ENCODE measurements at places on chromosomes 2 and 18.

GRCh38 chr2:202149936-202150335, 76.9 kb downstream of the KIAA2012 start:
- no peak for DNase-seq

GRCh38 chr2:7972670-7973069, 709.2 kb upstream of the ID2 start:
- DNase-seq: no peak

DNA sequence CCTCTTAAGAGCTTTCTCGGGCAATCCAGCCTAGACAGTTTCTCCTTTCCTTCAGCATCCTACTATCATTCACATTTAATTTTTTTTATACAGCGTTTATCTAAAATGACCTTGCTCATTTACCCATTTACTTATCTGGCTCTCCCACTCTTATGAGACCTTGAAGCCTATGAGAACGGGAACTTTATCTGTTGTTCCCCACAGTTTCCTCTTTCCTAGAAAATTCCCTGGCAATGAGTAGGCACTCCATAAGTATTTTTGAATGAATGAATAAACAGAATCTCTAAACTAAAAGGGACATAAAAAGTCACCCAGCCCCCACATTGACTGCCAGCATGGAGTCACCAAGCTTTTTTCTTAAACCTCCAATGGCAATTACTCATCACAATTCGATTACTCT, 353.2 kb downstream of the METTL4 start:
- no peak for DNase-seq

GRCh38 chr2:113173542-113174375, at the start of gene PSD4:
TSS of gene PSD4 (plus strand) at chr2:113173971. CDS start at chr2:113182457, 8,486 bp downstream.
- DNase-seq: peak; percentile 88

DNA sequence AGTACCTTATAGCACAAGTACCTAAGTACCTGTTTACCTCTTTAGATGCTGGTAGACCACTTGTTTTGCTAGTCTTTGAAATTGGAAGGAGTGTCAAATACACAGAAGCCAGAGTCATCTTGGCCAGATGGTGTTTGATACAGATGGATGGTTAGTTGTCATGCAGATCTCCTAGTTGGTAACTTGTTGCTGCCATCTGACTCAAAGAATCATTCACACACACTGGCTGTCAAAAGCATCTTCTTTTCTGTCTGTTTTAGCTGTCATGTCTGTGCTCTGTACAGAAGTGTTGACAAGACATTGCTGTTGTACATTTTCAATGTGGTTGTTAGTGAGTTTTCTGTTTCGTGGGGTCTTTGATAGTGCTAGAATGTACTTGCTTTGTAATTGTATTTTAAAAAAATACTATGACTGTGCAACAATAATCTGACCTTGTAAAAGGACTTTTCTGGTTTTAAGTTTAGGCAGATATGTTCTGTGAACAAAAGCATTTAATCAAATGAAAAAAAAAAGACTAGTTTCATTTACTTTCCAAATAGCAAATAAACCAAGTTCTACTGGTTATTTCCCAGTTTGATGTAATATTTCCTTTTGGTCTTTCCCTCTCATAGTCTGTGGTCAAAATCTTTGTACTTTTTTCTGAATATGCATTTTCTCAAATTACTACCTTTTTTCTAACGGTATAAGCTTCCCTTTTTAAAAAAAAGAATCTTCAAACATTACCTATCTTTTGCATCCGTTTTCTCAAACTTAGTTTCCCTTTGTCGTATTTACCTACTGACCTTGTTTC, 39.9 kb downstream of the TANK start:
- no peak for DNase-seq

GRCh38 chr2:151359768-151360461, 2.5 kb downstream of the TNFAIP6 start:
- no peak for DNase-seq

DNA sequence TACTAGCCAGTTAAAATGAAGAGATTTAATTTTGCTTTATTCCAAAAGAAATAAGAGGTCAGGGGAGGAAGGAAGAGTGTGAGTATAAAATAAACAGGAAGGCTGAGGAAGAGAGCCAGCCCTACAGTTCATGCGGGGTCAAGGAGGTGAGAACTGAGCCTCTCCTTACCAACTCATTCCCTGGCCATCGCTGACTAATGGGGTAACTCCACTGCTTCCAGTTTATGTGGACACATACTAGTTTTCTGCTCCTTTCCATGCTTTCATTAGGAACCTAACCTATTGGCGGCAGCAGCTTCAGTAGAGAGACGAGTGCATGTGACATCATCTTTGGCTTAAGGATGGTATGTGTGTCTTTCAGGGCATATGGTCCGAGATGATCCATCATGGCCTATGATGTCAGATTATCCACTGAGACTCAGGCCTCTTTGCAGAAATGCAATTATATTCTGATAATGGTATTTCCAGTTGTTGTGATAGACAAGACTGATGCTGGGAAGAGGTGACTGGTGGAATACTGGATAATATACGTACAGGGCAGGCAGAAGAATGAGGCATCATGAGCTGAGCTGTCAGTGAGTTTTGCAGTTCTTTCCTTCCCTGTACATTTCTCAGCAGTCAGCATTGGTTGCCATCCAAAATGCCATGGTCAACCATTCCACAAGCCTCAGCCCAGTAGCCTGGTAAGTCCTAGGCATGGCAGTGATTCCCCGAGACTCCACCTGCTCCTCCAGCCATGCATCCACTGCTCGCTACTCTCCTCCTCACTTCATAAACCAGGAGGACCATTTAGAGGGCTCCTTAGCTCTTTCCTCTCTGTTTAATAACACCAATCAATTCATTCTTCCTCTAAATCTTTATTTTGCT, 184.6 kb upstream of the OSR1 start:
- DNase-seq: no peak

DNA sequence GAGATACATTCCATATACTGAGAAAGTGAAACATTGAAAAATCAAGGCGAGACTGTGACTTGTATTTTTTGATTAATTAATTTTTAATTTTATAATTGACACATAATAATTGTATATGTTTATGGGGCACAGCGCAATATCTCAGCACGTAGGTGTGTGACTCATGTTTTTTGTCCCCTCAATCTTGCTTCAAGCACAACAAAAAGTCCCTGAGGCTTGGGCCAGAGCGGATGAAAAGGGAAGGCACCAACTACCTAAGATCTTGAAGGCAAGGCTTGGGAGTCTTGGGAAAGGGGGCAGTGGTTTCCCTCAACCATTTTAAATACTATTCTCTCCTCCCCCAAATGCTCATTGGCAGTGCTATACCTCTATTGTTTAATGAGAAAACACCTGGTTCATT, 9.9 kb downstream of the SGPP2 start:
- DNase-seq: no peak

DNA sequence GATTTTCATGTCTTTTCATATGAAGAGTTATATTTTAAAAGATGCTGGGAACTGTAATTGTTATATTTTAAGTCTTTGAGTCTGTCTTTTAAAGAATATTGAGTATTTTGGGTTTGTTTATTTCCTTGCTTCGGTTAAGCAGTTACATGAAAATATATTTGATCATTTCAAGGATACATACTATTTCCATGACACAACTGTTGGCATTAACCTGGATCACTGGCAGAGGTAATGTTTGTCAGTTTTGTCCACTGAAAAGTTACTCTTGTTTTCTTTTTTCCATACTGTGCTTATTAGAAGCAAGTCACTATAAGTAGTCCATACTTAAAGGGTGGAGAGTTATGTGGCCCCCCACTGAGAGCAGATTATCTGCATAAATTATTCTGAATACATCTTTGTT, 1142.0 kb upstream of the TMEFF2 start:
- DNase-seq: no peak

Measured in activated T-cell treated with anti-CD3 and anti-CD28 coated beads, Interleukin-2, amount 50 U/mL, for 24 hours (primary cell).